ENCODE measurements at places on chromosomes 2 and 18.

DNA sequence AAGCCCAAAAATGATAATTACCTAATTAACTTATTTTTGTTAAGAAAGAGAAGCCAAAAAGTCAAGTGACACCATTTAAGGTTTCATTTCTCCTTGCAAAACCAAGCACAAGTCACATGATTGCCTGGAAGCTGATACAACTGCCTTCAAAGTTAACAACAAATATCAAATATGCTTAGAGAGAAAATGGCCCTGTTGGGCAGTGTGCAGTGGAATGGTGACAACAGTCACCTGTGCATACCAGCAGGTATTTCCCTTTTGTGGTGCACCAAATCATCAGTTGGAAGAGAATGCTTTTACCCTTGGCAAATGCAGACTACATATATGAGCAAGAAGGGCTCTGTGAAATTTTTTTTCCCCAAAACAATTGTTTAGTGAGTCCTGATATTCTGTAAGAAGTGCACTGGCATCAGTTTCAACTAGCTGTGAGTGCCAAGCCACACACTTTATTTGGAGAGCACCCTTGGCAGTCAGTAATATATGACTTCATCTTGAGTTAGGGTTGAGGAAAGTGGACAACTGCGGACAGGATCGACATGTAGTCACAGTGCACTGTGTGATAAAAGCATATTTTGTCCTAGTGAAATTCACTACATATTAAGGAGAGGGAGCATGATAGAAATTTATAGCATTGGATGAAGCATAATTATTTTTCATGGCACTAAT is 74.9 kb upstream of the DOCK10 start:
- DNase-seq: no peak

GRCh38 chr2:213995400-213996105 is 415.3 kb upstream of the VWC2L start:
- DNase-seq: no peak

GRCh38 chr2:78993518-78994148 is 31.9 kb upstream of the REG3G start:
- DNase-seq: no peak

DNA sequence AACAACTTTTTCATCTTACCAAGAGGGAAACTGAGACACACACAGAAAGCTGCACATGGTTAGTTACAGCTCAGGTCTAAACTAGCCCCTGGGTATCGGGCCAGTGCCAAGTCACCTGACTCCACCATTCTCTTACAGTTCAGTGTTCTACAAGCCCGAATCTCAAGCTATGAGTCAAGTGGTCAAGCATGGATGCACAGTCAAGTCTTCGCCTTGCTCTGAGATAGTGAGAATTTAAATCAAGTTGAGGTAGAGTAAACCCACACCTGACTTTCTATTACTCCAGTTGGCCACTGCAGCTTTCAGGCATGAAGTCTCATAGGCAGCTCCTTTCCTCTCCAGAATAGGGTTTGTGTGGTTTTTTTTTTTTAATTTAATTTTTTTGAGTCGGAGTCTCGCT is 34.5 kb upstream of the ARL5A start:
- DNase-seq: no peak

DNA sequence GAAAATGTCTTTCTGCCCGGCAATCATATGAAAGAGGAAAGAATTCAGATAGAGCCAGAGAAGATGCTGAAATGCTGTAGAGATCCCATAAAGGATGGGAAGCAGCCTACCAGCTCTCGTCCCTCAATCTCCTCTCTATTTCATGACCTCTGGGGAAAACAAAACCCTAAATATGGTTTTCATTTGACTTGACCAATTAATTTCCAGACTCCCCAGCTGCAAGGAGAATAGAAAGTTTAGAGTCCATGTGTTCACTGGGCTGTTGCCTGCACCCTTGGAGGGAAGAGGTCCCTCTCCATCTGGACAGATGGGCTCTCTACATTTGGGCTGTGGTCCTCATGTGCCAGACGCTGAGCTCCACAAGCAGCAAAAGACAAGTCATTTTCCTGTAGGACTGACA is 40.6 kb downstream of the CAPN13 start:
- no peak for DNase-seq

DNA sequence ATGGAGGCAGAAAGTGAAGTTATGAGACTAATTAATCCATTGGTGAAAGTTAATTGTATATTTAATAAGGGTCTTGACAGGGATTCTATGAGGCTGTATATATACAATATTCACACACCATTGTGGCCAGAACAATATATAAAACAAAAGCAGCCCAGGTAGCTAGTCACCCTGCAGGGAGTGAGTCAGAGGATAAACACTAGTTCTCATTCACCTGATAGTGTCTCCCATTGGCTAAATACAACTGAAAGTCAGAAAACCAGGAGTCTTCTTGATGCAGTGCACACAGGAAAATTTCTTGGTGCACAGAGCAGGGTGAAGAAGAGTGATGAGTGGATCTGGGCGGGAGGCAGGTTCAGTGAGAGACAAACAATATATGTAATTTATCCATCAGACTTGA is 465.2 kb downstream of the ERBB4 start:
- no peak for DNase-seq

GRCh38 chr2:23157812-23158211 is 227.2 kb upstream of the KLHL29 start:
- no peak for DNase-seq

GRCh38 chr2:136284226-136285119 is 166.5 kb upstream of the CXCR4 start:
- DNase-seq: no peak

DNA sequence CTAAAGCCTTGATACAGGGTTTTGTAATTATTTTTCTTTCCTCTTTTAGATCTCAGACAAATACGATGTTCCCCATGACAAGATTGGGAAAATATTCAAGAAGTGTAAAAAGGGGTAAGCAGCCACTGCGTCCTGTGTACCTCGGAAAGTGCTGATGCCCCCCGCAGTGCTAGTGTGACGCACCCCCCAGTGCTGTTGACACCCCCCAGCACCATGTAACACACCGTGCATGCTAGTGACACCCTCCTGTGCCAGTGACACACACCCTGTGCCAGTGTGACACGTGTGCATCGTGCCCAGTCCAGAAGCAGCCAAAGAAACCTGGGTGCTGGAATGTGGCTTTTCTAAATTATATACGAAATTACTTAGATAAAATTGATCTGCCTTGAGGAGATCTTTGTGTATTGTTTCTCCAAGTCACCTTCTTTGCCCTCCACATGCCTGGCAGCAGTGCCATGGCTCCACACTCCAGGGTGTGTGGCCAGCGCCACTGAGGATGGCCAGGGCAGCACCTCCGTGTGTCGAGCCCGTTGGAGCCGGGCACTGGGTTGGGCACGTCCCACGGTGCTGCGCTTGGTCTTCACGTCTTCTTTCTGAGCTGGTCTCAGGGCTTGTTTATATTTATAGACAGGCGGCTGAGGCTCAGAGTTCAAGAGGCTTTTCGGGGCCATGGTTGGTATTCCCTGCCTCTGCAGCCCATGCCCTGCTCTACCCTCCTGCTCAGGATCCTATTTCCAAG is 44.3 kb upstream of the KLF11 start:
- DNase-seq: no peak

DNA sequence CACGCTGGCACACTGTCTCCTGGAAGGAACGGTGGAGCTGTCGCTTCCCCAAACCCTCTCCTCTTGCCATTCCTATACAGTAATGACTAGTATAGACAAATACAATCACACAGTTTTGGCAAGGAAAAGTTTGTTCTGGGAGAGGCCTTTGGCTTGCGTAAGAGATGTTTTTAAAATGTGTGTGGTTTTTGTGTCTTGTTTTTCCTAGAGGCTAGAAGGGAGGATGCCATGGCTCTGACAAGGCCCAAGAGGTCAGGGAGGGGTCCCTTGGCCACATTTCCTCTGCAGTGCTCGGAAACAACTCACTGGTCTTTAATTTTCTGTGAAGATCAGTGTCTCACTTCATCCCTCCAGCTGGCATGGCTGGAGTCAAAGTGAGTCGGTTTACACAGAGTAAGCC is 195.9 kb downstream of the SH3RF3 start:
- no peak for DNase-seq

GRCh38 chr18:12895014-12895413 is 11.0 kb upstream of the PTPN2 start:
- no peak for DNase-seq

- DNase-seq: no peak
Measured at GRCh38 chr2:239368906-239369552, 31.8 kb downstream of the HDAC4 start.

- DNase-seq: no peak
Measured at GRCh38 chr2:157751462-157752058, 122.9 kb upstream of the ACVR1C start.

DNA sequence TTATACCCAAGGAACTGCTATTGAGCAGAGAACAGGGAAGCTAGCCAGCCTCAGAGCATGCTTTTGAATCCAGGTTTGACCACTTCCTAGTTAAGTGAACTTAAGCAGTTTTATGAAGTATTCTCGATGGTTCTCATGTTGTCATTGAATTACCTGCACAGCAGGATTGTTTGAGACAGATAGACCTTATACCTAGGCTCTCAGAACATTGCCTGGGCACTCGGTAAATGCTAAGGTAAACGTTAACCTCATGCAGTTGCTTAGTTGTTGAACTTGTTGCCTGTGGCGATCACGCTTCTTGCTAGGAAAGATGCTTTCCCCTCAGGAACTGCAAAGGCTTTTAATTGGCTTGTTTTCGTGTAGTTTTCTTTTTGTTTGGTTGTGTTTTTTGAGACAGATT is 34.0 kb upstream of the CHMP1B start:
- DNase-seq: no peak

DNA sequence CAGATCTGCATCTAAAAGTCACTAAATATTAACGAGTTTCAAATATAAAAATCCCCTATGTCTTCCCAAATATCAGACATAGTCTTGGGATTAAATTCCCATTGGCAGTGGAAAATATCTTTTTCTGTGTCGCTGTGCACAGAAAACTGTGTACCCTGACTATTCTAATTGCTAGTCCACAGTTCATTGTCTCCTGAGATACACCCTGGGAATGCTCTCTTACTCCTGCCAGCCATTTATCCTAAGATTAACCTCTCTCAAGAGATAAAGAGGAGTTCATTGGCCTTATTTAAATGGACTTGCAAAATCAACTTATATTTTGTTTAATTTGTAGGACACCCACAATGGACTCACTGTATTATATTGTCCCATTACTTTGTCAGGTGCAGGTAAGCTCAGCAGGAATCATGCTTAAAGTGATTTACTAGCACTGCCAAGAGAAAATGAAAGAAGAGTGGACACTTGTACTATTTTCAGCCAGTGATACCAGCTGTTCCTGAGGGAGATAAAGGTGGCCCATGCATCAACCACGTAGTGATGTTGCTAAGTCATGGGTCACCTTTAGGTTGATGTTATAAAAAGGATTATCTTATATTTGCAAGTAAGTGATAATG is 553.8 kb downstream of the PIK3C3 start:
- no peak for DNase-seq

DNA sequence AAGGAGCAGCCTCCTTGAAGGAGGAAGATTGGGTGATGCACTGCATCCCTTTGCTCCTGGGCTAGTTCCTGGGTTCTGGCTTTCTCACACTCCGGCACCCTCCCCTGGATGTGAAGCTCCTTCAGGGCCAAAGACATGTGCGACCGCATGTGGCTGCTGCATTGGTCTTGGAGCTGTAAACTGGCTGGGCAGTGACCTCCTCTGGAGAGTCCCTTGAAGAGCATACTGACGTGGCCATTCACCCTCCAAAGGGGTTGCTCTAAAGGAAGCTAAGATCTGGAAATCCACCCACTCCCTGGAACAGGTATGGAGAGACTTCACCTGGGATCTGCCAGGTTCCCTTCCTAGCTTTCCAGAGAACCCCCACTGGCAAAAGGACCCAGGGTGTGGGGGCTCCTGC is 62.1 kb downstream of the TMEM17 start:
- no peak for DNase-seq

DNA sequence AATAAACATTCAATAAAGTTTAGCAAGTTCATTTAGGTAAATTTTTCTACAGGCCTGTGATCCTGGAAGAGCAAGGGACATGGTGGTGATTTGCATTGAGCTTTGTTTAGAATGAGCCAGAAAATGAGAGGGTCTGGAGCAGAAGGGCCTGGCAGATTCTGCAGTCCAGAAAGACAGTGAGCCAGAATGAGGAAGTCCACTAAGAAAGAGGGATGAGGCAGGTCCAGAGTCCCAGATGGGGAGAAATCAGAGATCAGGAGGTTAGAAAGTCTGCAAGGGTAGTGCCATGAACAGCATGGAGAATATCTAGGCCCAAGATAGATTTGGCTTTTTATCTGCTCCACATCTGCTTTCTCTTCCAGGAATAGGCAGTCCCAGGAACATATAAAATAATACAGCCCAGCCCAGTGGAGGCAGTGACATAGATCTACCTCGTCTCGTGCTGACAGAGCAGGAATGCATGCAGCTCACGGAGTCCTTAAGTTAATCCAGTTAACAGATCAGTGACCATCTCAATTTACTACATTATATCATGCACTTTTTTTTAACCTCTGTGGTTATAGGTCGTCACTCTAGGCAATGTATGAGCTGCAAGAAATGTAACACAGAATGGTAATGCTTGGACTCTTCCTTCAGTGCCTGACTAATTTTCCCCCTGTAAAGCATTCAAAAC is 429.0 kb downstream of the SUCLG1 start:
- DNase-seq: no peak
